ENCODE measurements at places on chromosomes 12 and 14.

DNA sequence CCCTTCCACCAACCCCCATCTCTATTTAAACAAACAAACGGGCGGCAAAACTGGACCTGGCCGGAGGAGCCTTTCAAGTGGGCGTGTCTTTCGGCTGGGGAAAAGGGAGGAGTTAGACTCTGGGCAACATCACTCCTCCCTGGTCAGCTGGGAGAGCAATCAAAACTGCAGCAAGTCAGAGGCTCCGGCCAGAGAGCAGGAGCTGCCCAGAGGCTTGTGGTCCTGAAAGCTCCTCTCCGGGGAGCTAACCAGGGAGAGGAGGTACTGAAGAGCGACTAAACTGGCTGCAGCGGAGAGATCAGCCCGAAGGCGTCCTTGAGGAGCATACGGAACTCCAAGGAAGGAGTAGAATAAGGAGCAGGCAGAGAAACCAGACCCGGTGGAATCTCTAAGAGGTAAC lies at the start of gene NEUROD4:
Gene NEUROD4 (plus strand): TSS at position 191 of the 400 bp plus-strand sequence. CDS start 6,466 bp downstream, outside the sequence.
- peak; percentile 64 for DNase-seq

DNA sequence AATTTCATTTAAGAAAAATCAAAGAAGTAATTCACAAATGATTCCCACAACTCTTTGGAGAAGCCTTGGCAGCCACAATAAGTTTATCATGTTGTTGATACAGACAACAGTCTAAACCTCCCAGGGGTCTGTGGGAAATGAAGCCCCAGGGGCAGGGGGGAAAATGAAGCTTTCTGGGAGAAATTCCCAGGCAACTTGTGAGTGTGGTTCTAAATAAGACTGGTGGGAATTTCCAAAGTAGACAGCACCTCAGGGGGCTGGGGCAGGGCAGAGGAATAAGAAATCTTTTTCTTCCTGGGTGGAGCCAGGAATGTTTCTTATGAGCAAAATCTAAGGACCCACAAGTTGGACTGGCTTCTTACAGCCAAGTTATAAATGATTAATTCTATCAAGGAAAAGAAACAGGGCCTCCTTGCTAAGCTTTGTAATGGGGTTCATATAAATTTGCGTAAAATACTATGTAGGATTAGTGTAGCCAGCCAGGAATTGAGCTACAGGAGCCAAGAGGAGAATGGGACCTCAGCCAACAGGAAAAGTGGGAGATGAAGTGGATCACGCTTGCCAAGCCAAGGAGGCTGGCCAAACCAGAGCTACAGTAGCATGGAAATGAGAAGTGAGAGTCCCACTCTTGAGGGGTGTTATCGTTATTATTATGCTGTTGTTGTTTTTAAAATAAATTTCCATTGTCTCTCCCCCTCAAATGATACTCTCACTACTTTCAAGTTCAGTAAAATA lies 182.9 kb upstream of the FAR2 start:
- DNase-seq, result no peak

- no peak for DNase-seq
Observed at GRCh38 chr12:84924981-84925380, 12.4 kb upstream of the SLC6A15 start.

DNA sequence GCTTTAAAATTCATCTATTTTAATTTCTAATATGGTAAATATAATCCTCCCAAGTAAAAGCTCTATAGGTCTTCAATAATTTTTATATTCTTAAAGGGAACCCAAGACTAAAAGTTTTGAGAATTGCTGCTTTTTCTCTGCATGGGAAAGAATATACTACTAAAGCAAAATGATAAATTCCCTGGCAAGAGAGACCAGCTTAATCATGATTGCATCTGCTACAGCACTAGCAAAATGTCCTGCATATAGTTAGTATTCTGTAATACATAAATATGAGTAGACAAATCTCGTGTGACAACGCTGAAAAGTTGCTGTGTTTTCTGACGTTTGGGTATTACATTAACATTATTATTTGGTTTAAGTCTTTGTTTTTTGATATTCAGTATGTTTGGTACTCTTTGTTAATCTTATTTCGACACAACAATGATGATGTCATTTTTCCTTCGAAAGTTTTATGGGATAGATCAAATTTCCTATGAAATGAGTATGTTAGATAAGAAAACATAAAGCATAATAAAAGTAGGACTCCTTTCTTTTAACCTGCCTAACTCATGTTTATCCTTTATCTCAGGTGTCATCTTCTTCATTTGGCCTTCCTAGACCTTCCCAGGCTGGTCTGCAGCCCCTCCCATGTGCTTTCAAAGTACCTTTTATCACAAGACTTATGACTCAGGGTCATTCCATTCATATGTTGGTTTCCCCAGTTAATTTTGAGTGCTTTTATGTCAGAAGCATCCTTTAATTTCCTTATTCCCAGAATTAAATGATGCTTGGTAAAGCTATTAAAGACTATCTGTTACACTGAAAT lies 321.9 kb downstream of the RAD51B start:
- no peak for DNase-seq

DNA sequence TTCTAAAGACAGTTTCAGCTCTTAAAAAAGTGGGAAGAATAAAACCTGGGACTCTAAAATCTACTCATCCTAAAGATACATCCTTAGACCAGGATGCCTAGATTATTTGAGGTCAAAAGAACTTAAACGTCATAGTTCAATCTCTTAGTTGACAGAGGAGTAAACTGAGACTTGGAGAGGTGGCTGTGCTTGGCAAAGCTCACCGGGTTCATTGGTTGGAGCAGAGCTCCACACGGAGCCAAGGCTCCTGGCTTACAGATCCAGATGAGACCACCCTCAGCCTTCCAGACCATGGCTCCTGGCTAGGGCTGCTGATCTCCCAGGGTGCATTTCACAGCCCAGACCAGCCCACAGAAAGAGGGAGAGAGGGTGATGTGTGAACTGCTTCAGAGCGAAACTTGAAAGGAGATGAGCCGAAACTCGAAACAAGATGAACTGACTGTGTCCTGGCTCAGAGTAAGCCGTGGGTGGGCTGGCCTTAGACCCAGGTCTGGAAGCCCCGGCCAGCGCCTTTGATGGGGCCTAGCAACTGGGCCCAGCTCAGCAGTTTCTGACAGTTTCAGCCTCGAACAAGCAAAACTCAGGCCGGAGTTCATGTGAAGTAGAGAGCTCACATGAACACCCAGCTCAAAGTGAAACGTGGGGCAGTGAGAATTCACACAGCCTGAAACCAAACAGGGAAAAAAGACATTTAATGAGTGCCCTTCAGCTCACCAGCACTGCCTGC lies 1044.8 kb downstream of the BCL11B start:
- no peak for DNase-seq

DNA sequence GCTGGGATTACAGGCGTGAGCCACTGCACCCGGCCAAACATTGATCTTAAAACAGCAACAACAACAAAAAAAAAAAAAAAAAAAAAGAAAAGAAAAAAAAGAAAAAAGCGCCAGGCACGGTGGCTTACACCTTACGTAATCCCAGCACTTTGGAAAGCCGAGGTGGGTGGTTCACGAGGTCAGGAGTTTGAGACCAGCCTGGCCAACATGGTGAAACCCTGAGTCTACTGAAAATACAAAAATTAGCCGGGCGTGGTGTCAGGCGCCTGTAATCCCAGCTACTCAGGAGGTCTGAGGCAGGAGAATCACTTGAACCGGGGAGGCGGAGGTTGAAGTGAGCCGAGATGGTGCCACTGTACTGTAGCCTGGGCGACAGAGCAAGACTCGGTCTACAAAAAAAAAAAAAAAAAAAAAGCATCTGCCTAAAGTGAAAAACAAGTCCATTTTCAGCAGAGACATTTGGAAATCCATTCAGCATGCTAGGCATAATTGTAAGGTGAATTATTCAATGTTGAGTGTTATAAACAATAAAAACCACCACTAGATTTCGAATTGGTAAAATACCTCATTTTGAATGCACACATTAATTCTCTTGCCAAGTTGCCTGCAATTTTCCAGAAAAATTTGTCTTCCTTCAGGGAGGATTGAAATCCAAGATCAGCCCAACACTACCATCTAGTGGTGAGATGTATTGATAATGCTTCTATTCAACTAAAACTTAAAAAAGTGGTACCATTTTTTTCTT lies 8.0 kb upstream of the CERS5 start:
- no peak for DNase-seq

DNA sequence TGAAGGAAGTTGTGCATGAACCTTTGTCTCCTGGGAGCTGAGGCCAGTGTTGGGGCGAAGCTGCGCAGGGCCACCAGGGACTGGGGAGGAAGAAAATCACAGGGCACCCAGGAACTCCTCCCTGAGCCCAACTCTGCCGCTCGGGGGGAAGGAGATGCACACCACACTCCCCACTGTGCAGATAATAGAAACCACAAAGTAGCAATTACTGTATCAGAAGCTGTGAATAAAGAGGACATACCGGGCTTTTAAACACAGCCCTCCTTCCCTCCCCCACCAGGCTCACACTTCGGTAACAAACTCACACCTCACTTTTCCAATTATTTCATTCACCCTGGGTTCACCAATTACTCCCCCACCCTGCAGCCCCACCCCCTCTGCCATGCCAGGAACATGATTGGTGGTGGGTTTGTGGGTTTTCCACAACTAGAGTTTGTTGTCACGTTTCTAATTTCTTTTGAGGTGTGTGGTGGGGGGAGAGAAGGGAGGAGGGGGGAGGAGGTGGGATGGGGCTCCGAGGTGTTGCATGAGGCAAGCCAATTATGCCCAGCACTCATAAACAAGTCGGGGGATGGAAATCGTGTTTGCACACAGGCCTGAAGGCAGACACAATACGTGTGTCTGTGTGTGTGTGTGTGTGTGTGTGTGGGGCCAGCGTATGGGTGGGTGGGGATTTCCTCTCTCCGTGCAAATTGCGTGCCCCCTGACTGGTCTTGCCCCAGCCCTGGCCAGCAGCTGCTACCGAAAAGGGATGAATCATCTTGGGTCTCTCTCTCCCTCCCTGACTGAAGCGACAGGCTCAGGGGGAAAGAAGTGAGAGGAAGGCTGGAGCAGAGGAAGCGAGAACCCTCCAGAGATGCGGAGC lies 103.3 kb downstream of the RBM19 start:
- no peak for DNase-seq

DNA sequence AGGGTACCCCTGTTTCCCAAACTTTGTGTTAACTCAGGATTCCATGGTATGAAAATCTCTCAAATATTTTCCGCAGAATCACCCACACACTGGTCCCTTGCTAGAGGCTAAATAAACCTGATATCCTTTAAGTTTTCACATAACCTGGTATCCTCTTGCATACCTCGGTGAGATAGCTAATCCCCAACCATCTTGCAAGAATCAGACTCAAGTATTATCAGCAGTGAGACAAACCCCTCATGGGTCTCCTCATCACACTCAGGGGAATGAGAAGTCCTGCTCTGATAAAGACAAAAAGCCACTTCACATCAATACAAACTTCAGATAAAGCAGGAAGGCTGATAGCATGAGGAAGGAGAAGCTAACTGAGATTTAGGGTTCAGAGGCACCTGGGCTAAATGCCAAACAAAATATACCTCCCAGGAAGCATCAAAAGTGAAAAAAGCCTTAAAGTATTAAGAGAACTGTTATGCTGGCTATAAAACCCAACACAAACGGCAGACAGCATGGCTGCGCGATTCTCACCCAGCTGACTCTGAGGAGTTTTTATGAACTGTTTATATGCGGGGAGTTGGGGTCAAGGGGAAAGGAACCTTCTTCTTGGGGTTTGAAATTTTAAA lies 96.5 kb downstream of the FOXN3 start:
- no peak for DNase-seq

DNA sequence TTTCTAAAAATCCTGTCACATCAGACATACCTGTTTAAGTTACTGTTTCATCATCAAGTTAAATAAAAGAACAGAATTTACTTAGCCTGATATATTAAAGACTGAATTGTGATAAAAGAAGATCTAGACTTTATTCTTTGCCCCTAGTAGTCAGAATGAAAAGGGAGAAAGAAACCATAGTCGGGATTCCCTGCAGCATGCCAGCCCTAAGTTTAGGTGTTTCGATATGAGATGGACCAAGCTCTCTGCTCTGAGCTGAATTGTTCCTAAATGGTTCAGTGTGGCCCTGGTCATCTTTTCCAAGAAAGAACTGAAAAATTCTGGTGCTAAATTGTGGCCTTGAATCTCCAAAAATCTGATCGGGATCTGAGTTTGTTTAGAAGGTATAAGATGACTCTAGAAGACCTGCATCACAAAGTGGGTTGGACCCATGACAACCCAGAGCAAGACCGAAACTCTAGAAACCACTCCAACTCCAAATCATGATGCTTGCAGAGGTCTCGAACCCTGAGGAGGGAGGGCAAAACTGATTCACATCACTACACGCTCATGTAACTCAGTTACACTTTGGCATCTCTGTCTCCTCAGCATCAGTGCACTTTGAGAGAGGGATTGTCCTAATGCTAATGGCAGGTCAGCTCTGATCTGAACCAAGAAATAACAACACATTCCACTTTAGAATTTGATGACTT lies 15.7 kb downstream of the PTGER2 start:
- DNase-seq, result no peak

GRCh38 chr12:47799357-47799955 lies 20.2 kb downstream of the HDAC7 start:
- DNase-seq, result no peak

GRCh38 chr12:93571365-93571924 lies 1.0 kb upstream of the SOCS2 start:
- peak; percentile 90 for DNase-seq

- no peak for DNase-seq
Observed at GRCh38 chr12:38664661-38665269, 240.6 kb downstream of the CPNE8 start.

DNA sequence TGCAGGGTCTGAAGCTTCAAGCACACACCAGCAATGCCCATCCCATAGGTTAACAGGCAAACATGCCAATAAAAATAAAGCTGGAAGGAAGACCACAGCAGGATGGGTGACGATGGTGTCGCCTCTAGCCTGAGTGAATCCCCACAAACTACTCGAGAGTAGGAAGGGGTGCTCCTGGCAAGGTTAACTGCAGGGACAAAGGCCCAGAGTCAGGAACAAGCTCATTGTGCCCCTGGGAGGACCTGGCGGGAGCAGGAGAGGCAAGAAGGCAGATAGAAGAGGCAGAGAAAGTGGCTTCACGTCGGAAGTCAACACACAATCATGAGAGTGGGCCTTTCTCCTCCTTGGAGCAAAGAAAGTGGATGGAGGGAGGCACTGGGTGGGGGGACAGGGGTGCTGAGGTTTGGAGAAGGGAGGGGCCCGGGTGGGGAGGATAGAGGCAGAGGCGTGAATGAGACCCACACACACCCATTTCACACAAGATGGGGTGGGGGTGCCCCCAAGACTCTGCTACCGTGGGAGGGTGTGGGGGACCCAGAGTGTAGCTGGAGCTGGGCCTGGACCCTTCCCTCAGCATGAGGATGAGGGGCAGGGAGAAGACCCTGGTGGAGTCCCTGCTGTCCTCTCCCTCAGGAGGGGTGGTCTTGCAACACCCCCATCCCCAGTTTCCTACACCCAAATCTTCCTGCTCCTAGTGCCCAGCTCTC lies 43.1 kb downstream of the DIO3 start:
- DNase-seq, result no peak

GRCh38 chr12:91194500-91194899 lies 11.9 kb upstream of the DCN start:
- no peak for DNase-seq

DNA sequence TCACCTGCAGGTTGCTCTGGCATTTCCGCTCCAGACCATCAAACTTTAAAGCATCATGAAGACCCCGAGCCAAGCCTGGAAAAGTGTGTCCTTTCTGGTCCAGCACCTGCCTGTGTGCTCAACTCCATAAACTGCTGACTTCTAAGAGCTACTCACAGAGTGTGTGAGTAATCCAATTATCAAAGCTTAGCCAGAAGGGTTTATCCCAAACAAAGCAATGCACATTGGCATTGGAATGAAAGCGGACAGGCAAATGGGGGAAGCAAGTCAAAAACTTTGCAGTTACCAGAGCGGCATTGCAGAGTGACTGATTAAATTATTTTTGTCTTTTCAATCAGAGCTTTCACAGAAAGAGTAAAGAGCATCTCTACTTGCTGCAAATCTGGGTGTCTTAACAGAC lies 1262.4 kb upstream of the SEL1L start:
- DNase-seq, result no peak

GRCh38 chr12:28175098-28175589 lies 15.1 kb upstream of the CCDC91 start:
- DNase-seq, result no peak

Data from right forelimb (tissue), 1 donor.